ENCODE measurements at places on chromosomes 1 and 21.

DNA sequence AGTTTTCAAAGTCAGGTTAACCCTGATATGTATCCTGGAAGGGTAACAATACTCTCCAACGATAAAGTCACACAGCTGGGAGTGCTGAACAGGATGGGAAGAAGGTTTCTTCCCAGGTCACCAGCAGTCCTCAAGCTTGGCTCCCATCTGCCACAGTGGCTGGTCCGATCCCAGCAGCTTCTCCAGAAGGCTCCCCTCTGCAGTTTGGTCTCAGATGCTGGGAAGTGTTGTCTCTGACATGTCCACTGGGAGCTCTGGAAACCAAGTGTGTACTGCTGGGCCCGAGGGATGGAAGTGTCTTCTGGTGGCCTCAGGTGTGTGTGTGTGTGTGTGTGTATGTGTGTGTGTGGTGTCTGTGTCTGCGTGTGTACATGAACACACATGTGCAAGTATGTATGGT lies 16.4 kb upstream of the GNL2 start:
- no peak for DNase-seq

DNA sequence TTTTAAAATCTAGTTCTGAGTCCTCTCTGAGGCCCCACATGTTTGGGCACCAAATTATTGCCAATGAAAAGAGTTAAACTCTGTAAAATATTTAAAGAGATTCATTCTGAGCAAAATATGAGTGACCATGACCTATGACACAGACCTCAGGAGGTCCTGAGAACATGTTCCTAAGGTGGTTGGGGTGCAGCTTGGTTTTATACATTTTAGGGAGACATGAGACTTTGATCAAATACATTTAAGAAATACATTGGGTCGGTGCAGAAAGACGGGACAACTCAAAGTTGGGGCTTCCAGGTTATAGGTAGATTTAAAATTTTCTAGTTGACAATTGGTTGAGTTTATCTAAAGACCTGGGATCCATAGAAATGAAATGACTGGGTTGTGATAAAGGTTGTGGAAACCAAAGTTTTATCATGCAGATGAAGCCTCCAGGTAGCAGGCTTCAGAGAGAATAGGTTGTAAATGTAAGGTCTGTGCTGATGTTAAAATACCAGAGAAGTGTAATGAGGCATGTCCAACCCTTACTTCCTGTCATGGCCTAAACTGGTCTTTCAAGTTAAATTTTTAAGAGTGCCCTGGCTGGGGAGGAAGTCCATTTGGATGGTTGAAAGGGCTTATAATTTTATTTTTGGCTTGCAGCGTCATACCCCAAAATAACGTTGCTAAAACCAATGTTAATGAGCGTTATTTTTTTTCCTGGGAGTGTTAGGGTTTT lies 274.9 kb downstream of the NUF2 start:
- DNase-seq, result no peak

GRCh38 chr1:36612121-36612520 lies 129.4 kb upstream of the CSF3R start:
- no peak for DNase-seq

DNA sequence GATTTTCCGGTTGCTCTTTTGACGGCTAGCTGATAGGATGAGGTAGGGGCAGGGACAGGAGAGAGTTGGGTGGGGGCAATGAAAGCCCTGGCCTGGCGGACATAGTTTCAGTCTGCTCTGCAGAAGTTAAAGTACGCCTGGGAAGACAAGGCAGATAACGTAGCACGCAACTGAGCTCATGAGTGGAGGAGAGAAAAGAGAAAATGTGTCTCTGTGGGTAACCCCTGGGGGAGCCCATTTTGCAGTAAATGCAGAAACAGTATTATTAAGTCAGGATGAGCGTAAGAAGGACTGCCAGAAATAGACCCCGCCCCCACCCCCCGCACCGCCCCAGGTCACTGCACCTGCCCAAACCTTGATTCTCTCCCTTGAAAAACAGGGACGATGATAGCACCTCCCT lies 51.7 kb upstream of the TARBP1 start:
- no peak for DNase-seq

DNA sequence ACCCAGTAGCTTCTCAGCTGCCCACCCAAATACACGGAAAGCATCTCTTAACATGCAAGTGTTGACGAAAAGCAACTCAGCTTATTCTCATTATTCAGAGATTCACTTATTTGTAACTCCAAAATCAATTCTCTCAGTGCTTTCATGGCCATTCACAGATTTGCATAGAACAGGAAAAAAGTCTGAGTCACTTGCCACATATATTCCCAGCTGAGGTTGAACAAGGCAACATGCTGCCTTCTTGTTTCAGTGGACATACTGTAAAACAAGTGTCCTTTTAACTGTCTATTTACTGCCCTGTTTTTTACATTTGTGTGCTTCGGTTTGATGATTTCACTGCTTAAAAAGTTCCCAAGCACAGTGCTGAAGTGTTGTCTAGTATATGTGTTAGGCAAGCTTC lies 273.0 kb downstream of the LTN1 start:
- DNase-seq, result no peak

- DNase-seq, result no peak
Measured at GRCh38 chr1:193275773-193276172, 89.4 kb upstream of the B3GALT2 start.
